GM12865 (cell line): ENCODE measurements at places on chromosomes 3 and 15.

DNA sequence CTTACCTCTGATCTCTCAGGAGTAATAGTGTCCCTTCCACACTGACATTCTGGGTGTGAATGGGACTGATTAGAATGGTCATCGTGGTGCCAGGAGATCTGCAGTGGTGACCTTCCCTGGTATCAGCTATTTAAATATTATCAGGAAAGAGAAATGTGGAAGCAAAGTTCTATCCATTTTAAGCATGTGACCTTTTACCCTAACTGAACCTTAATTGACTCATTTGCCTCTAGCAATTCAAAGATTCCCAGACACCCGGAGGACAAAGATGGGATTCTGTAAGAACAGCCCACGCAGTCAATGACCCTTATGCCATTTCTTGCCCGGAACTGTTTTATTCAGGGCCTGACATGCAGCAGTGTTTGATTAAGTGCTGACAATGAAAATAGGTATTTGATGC lies 10.3 kb downstream of the LIPC start:
- DNase-seq = no peak

GRCh38 chr3:42591811-42592210 lies 1.2 kb downstream of the SS18L2 start:
- no peak for DNase-seq

- no peak for DNase-seq
Observed at GRCh38 chr3:11508346-11509172, 135.2 kb downstream of the VGLL4 start.

- DNase-seq = no peak
Observed at GRCh38 chr3:147939839-147940238, 530.7 kb downstream of the ZIC1 start.

GRCh38 chr15:34610354-34610753 lies 26.9 kb upstream of the GOLGA8B start:
- DNase-seq = peak; percentile 33

DNA sequence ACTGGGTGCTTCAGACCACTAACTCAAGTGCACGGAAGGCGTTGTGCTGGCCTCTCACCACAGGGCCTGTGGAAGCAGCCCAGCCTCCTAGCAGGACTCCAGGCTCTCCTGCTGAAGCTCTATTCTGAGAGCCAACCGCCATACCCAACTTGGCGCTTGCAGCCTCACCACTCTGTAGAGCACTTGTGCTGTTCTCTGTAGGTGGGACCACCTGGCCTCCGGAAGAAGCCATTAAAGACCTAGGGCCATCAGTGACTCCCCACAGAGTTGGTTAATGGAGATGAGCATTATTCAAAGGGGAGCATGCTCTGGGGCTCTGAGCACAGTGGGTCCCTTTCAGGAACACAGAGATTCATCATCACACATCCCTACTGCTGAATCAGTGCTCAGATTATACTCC lies 50.9 kb downstream of the C3orf85 start:
- DNase-seq = no peak

GRCh38 chr3:42438193-42438592 lies 27.8 kb upstream of the LYZL4 start:
- DNase-seq = no peak

- DNase-seq = no peak
Observed at GRCh38 chr3:182464513-182465145, 328.7 kb upstream of the ATP11B start.
